Psoas muscle (tissue), 8 donors: ENCODE measurements at places on chromosomes 3 and 15. TPM values are rescaled to one million over a fixed set of nuclear protein-coding genes. Genes with fewer than 3 reads are reported as not detected.

Gene FAM81A
- 0.37 TPM for total RNA-seq

DNA sequence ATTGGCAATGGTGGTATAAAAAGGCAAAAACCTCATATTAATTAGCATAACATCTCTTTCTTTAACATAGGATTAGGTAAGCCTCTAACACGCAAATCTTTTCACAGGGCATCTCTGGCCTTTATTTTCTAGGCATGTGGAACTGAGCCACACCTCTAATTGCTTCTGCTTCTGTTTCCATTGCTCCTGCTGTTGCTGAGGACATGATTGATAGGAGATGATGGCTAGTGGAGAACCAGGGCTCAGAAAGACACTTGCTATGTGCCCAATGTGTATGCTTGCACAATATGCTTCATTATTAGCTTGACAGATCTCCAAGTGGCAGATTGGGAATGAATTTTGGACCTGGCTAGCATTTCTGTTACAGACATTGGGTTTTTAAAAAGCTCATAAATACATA is 114.5 kb downstream of the EPHA3 start:
- no peak for DNase-seq

GRCh38 chr3:142224482-142225072 is 808 bp downstream of the GK5 start:
- no peak for DNase-seq

GRCh38 chr3:16600780-16601536 is 4.3 kb downstream of the DAZL start:
- peak; percentile 73 for DNase-seq

DNA sequence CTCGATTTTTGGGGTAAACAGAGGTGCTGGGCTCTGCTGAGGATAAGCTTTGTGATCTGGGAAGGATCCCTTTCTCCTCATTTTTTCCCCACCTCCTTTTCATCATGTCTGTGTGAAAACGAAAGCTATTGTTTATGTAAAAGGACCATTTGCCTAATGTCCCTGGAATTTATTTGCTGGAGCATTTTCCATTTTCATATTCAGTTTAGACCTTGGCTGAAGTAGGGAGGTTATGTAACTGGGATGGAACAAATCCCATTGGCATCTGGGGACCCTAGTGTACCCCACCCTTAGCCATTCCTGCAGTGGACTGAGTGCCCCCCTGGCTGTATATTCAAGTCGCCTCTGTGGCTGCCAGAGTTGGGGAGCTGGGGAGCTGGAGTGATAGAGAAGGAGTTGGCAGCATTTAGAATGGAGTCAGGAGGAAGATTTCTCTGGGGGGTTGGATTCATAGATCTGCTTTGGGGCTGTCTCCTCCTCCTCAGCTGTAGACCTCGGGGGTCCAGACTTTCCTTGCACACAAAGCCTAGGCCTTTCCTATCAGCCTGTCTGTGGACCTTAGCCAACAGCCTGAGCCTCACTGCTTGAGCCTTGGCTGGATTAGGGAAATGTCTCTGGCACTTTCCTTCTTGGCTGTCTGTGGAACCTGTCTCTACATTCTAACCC is 270.4 kb upstream of the CTDSPL start:
- DNase-seq, result no peak

Gene GASK1A
- total RNA-seq, result 1.5 TPM

GRCh38 chr3:133213937-133214336 is 175.7 kb downstream of the TMEM108 start:
- no peak for DNase-seq

Gene NRG4
- 6.4 TPM for total RNA-seq

Gene FETUB
- not detected for total RNA-seq

Gene SENP5
- total RNA-seq, result 15.5 TPM

Gene TGM5
- not detected for total RNA-seq

DNA sequence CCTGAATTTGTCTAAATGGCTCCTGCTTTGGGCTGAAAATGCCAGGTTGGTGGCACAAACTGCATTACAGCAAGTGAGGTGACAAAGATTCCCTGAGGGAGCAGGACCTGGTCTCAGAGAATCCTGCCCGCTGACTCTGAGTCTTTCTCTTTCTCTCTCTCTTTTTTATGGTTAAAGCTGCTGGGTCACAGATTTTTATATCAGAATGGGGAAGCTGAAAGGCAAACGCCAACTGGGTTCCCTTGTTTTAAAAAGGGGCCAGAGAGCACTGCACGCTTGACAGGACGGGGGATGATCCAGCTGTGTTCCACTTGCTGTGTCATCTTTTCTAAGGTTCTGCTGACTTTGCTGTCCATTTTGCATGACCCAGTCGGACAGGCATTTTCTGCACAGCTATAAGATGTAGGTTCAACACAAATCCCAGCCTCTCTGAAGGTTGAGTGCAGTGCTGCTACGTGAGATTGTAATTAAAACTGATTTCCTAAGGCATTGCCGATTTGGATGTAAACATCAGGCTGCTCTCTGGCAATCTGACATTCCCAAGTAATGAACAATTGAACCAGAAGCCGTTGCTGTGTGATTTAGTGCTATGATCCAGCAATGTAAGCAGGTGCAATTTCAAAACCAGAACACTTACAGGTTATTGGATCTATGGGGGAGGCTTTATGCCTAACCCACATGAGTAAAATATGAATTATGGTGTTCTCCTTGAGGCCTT is 25.8 kb downstream of the ARHGEF3 start:
- no peak for DNase-seq

DNA sequence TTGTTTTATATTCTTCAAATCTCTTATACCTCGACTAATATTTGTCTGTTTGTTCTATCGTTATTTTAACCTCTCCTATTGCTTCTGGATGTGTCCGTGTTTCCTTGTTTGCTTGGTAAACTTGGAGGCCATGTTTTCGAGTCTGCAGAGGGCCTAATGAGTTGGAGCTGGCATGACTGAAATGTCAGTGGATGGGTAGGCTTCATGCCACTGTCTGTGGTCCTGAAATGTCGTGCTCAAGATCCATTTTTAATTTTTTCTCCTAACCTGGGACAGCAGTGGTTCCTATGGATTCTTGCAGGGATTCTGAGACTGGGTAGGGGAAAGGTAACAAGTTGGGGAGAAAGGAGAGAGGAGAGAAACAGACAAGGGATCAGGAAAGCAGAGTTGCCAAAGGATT is 18.8 kb upstream of the GASK1A start:
- DNase-seq, result no peak

GRCh38 chr3:108201258-108201657 is 21.0 kb downstream of the IFT57 start:
- no peak for DNase-seq

Gene GOLGA8S
- 0.07 TPM for total RNA-seq

Gene HIGD2B
- total RNA-seq, result not detected

Gene ANKUB1
- not detected for total RNA-seq
